Chondrocyte (in vitro differentiated cells): ENCODE measurements at places on chromosomes 5 and 9. TPM values are rescaled to one million over a fixed set of nuclear protein-coding genes. Genes with fewer than 3 reads are reported as not detected.
A peak's percentile ranks its signal among the peaks of the same experiment; 100 is the strongest.

RNF183 gene
- not detected in 3 replicates for total RNA-seq

GRCh38 chr5:156694598-156694997 is 155.5 kb upstream of the PPP1R2B start:
- H3K27ac ChIP-seq: no peak overlapping the region
- no peaks in the 10 kb centered on the region for H3K4me1 ChIP-seq
- peaks cover 2% of the 10 kb centered on the region for H3K27me3 ChIP-seq
- no peak for DNase-seq
- peaks cover 2% of the 10 kb centered on the region for H3K36me3 ChIP-seq
- no peak overlapping the region for H3K4me3 ChIP-seq

- H3K4me1 ChIP-seq: peaks cover 11% of the 10 kb centered on the region
- no peak overlapping the region for H3K4me3 ChIP-seq
- H3K27me3 ChIP-seq: peaks cover 18% of the 10 kb centered on the region
- H3K27ac ChIP-seq: no peak overlapping the region
- no peak for DNase-seq
These were observed 172.8 kb downstream of the ERCC6L2 start for GRCh38 chr9:96048104-96048955.

DNA sequence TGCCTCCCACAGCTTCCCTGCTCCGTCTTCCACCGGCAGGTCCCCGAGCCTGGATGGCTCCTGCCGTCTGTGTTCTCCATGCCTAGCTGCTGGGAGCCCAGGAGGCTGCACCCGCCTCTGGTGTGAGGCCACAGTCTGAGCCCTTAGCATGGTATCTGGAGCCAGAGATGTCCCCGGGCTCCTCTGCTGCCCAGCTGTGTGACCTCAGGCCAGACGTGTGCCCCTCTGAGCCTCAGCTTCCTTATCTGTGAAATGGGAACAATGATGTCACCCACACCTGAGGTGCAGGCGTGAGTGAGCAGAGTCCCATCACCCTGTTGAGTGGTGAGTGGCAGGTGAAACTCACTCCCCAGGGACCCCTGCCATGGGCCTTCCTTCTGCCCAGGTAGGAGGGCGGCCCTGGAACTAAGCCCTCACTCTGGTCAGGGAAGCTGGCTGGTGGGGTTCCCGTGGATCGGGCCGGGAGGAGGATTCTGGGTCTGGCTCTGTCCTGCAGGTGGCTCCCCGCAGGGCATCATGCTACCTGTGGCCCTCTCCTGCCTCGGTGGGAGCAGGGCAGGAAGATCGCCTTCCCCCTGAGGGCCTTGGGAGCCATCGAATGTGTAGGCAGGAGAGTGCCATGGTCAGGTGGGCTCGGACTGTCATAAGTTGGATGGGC is 239.0 kb downstream of the PBX3 start:
- no peak overlapping the region for H3K27ac ChIP-seq
- peaks cover 2% of the 10 kb centered on the region for H3K36me3 ChIP-seq
- H3K27me3 ChIP-seq: peaks cover 15% of the 10 kb centered on the region
- DNase-seq: peak; percentile 73
- H3K4me1 ChIP-seq: peaks cover 3% of the 10 kb centered on the region

- H3K4me3 ChIP-seq: no peak overlapping the region
- no peak overlapping the region for H3K27ac ChIP-seq
- no peaks in the 10 kb centered on the region for H3K4me1 ChIP-seq
- no peak for DNase-seq
- H3K36me3 ChIP-seq: no peaks in the 10 kb centered on the region
- H3K27me3 ChIP-seq: no peaks in the 10 kb centered on the region
These were observed 200.3 kb downstream of the HSPA4 start for GRCh38 chr5:133252133-133252480.

DNA sequence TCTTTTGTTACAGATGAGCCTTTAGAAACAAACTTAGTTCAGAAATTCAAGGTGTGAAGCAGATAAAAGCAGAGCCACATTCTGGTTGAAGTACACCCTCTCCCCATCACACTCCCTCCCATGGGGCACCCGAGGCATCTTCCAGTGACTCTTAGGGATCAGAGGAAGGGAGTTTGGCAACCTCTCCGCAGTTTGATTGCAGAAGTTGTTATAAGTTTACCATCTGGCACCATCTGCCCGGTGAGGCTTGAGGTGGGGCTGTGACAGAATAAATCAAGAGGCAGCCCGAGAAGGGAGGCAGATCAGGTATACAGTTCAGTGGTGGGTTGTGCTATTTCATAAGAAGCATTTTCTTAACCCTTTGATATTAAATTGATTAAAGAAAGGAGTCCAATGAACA is 458.6 kb upstream of the CLINT1 start:
- no peak for DNase-seq
- H3K27ac ChIP-seq: no peak overlapping the region
- no peaks in the 10 kb centered on the region for H3K27me3 ChIP-seq
- H3K4me3 ChIP-seq: no peak overlapping the region
- no peaks in the 10 kb centered on the region for H3K36me3 ChIP-seq

DNA sequence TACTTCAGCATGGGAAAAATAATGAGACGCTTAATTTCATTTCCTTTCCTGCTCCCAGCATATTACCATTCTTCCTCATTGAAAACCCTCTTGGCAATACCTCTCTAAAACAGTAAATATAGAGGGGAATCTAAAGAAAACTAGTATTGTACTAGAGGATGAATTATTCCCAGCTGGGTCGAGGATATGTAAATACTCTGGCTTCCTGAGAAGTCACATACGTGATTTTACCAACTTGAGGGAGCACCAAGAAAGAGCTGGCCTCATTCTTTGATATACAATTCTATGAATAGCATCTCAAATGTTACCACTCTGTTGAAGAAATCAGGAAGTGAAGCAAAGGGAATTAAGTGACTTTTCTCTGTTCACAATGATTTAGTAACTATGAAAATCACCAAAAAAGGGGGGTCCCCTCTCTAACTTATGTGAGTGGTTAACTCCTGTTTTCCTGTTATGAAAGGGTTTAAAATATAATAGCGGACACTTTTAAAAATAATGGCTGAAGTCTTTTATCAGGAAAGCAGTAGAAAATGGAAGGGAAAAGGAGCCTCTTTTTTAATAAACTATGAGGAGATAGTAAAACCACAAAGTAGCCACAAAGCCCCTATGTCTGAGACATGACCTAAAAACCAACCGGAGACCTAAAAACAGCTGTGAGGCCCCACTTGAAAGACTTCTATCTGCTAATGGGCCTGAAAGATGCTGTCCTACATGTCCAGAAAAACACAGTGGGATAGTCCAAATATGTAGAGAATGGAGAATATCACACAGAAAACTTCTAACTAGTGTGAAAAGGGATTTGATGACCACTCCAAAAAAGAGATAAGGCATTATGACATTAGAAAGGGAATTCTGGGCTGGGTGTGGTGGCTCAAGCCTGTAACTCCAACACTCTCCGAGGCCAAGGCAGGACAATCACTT is 42.6 kb downstream of the LPAR1 start:
- H3K27me3 ChIP-seq: no peaks in the 10 kb centered on the region
- H3K27ac ChIP-seq: peak overlapping the region; percentile 79
- H3K36me3 ChIP-seq: no peaks in the 10 kb centered on the region
- peaks cover 63% of the 10 kb centered on the region for H3K4me1 ChIP-seq
- no peak for DNase-seq
